Activated CD8-positive, alpha-beta memory T cell treated with anti-CD3 and anti-CD28 coated beads for 1 hour (primary cell): ENCODE measurements at places on chromosomes 11 and 22.

- DNase-seq = no peak
Measured at GRCh38 chr11:130370845-130371590, 56.3 kb upstream of the ZBTB44 start.

DNA sequence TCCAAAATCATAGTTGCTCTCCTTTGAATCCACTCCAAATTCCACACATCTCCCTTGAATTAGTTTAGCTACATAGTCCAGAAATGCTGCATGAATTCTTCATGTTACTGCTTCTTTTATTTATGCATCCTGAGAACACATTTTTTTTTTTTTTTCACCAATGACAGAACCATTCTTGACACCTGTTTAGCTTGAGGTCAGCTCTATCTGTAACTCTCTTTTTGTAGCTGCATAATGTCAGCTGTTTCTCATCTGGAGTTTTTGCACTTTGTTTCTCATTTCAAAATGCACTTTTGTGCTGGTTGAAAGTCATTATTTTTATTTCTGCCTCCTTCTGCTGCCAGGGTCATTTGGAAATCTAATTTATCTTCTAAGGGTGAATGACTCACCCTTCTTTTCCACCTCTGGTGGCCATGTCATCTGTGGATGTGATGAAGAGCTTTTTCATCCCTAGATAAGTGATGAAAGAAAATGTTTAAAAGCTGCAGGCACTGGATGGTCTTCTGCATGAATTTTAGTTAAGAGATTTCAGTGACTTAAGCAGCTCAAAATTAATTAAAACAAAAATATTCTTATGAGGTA lies 93.7 kb downstream of the JRKL start:
- DNase-seq = no peak

- DNase-seq = no peak
Measured at GRCh38 chr11:65390996-65391395, 4.6 kb downstream of the FRMD8 start.

DNA sequence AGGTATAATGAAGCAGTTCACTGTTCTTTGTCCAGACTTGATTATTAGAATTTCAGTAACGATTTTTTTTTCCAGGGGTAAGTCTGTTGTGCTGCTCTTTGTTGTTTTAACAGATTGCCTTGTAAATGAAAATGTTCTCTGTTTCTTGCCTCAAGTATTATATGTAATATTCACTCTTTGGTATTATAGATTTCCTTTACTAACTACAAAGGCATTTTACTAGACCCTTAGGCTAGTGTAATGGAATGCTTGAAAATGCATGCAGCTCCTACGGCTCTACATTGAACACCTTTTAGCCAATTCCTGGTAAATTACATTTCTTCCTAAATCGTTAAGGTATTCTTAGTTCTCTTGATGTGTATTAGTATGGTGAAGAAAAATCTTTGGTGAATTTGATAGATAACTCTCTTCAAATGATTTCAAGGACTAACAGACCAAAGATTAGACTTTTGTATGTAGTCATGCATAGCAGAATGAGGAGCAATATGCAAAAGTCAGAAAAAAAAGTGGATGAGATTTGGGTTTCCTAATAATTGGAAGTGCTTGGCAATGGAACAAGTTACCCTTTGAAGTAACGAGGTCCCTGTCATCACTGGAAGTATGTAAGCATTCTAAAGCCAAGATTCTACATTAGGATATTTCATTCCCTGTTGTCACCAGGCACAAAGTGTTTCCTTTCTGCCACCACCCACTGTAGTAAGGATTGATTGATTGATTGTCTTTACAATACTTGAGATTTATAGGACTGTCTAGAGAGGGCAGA lies 113.1 kb downstream of the DBX1 start:
- no peak for DNase-seq
